Mucosa of descending colon (tissue), 3 donors: ENCODE measurements at places on chromosomes 7 and 10. TPM values are rescaled to one million over a fixed set of nuclear protein-coding genes. Genes with fewer than 3 reads are reported as not detected.

The MNX1 gene
- total RNA-seq = 24.0 TPM

DNA sequence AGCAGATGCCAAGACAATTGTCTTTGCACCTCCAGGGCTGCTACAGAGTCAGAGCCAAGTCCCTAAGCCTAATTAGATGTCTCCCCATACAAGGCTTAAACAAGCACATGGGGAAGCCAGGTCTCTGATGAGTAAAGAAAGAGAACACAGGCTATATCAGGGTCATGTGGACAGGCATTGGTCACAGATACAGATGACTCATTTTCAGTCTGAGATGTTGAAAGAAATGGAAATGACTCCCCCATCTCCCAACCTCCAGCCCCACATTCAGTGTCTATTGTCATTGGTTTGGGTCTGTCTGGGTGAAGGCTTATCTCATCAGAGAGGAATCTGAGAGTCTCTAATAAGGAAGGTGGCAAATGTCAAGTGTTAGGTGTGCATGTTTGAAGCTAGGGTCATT is 290.1 kb upstream of the KIAA1217 start:
- DNase-seq = no peak

DNA sequence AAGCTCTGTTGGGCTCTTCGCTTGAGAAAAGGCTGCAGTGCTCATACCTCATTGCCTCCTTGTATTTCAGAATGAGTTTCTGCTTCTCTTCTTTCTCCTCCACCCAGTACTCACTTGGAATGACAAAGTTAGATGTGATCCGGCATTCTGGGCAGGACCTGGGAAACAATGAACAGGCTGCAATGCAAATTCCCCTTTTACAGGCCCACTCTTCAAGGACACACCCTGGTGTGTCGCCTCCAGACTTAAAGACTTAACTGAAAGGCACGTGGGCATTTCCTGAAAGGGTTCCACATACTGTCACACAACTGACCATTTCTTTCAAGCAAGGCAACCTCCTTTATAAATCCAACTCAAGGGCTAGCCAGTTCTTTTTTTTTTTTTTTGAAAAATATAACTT is 23.6 kb downstream of the MKRN1 start:
- peak; percentile 66 for DNase-seq

- no peak for DNase-seq
Measured at GRCh38 chr7:24448038-24448437, 125.2 kb upstream of the PALS2 start.

The SPRN gene
- total RNA-seq = not detected

DNA sequence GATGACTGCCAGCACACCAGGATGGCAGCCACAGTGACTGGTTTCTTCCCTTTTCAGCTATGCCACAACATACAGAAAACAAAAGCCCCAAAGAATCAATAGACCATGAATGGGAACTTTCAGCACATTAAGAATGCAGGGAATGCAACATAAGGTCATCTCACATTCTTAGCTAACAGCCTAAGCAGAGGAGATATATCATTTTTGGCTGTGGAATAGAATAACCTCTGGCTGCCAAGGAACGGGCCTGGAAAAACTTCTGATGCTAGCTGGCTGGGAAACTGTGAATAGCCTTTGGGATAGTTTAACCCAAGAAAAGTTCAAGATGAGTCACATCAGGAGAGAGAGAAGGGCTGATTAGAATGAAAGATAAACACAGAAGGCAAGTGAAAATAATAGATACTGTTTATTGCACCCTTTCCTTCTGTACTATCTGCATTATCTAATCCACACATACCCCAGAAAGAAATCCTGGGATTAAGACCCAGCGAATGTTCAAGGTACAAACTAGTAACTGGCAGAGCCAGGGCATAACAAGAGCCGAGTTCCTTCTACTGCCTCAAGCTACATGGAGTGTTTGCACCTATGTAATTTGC is 169.2 kb downstream of the SEMA3A start:
- DNase-seq = no peak

GRCh38 chr7:70654979-70655378 is 477.0 kb upstream of the GALNT17 start:
- DNase-seq = no peak

The ATOH7 gene
- total RNA-seq = 0.53 TPM

The CTTNBP2 gene
- 3.9 TPM for total RNA-seq

The GALNT17 gene
- 1.6 TPM for total RNA-seq

- no peak for DNase-seq
Measured at GRCh38 chr7:9961161-9961922, 1012.3 kb upstream of the PHF14 start.

DNA sequence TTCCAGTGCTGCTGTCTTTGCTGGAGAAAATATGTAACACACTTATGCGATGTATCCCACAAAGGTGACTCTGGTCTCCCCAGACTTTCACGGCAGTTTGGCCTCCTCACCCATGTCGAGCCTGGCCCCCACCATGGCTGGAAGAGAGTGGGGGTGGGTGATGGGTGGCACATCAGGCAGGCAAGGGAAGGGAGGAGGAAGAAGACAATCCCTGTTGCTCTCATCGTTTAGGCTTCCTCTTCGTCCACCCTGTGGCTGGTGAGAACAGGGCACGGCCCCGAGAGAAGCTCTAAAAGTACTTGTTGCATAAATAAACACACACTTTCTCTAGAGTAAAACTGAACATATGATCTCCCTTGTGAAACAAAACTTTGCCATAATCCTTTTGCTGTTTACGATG is 11.2 kb upstream of the NPS start:
- no peak for DNase-seq

The SFTPD gene
- total RNA-seq = not detected

The STEAP1B gene
- not detected for total RNA-seq

The SYT15 gene
- 1.4 TPM for total RNA-seq

- DNase-seq = no peak
Measured at GRCh38 chr7:94400643-94401427, 6.1 kb downstream of the COL1A2 start.

DNA sequence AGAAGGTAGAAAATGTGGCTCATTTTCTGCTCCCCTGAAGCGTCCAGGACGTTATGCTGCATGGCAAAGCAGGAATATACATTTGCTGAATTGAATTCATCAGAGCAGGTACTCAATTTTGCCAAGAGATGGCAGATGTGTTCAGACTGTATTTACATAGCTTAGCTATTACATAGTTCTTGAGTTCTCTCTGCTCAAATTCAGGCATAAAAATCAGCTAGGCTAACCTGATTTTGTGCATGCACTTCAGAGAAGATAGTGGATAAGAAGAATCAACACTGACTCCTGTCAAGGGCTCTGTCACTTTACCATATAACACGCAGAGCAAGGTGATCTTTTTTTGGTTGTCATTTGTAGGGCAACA is 209.2 kb upstream of the FAM3C start:
- no peak for DNase-seq

GRCh38 chr7:157699357-157700013 is 362.7 kb downstream of the DNAJB6 start:
- DNase-seq = no peak

DNA sequence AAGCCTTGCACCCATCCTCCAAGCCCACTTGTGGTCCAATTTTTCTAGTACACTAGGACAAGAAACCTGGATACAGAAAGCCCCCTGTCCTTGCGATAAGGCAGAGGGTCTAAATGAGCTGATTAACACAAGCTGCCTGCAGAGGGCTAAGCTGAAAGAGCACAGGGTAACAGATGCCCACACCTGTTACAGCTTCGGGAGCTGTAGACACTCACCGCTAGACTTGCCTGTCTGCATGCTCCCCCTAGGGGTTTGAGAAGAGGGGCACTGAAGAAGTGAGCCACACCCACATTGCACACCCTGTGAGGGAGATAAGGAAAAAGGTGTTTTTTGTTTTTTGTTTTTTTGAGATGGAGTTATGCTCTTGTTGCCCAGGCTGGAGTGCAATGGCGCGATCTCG is 386.5 kb upstream of the AUTS2 start:
- no peak for DNase-seq

- no peak for DNase-seq
Measured at GRCh38 chr10:10873289-10873688, 144.4 kb upstream of the CELF2 start.

GRCh38 chr7:12066004-12066403 is 145.1 kb upstream of the TMEM106B start:
- DNase-seq = no peak

The MMRN2 gene
- 11.5 TPM for total RNA-seq

The TMEM176A gene
- 178 TPM for total RNA-seq

The YKT6 gene
- total RNA-seq = 79.0 TPM

GRCh38 chr10:133274751-133275683 is 1.7 kb downstream of the ADAM8 start:
- peak; percentile 55 for DNase-seq

- no peak for DNase-seq
Measured at GRCh38 chr10:116663342-116663741, 42.6 kb downstream of the PNLIPRP2 start.

DNA sequence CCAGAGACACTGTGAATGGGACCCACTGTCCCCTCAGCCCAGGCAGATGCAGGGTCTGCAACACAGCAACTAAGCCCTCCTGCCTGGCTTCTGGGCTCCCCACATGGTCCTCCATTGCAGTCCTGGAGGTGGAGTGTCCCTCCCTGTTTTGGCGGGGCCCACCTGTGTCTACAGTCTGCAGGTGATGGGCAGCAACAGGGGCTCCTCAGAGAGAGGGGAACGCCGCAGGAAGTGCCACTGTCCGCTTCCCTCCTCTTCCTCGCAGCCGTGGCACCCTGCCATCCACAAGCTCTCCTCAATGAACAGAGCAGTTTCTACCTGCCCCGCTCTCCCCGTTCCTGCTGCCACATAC is 9.3 kb downstream of the CAMK2G start:
- no peak for DNase-seq

- DNase-seq = no peak
Measured at GRCh38 chr7:17601921-17602320, 303.5 kb downstream of the AHR start.

- DNase-seq = no peak
Measured at GRCh38 chr7:150685219-150686029, at the start of gene GIMAP2. Gene GIMAP2 (plus strand): TSS chr7:150685706. CDS start chr7:150687060, 1,354 bp downstream.

GRCh38 chr7:48515171-48515570 is 343.9 kb downstream of the ABCA13 start:
- DNase-seq = no peak

DNA sequence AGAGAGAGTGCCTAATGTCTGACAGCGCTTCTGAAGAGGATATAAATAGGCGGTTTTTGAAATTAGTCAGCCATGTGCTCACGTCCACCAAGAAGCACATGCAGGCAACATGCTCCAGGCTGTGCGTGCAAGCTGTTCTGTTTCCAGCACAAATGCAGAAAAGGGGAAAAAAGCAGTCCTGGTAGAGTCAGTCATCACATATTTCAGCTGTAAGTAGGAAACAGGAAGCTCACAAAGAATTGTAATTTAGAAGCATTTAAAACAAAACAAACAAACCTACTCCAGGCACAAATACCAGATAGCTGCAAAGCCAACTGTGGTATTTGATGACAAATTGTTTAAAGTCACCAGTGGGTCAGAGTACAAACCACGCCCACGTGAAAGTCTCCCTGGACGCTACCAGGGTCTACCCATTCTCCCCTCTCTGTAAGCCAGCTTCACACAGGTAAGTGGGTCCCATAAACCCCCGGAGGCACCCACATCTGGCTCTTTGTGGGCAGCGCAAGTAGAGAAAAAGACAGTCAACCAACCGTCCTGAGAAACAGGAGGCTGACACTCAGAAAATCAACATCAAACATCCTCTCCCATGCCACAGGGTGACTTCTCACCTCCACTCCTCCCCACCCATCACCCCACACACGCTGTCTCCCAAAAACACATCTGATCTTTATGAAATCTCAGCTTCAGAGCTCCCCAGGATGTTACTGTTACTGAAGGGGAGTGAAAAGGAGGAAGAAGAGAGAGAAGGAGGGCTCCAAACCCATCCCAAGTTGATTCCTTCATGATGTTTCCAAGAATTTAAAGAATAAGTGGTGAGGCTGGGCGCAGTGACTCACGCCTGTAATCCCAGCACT is 186.4 kb downstream of the FAM107B start:
- no peak for DNase-seq

- DNase-seq = no peak
Measured at GRCh38 chr7:149559711-149560110, 62.1 kb upstream of the ZNF746 start.

DNA sequence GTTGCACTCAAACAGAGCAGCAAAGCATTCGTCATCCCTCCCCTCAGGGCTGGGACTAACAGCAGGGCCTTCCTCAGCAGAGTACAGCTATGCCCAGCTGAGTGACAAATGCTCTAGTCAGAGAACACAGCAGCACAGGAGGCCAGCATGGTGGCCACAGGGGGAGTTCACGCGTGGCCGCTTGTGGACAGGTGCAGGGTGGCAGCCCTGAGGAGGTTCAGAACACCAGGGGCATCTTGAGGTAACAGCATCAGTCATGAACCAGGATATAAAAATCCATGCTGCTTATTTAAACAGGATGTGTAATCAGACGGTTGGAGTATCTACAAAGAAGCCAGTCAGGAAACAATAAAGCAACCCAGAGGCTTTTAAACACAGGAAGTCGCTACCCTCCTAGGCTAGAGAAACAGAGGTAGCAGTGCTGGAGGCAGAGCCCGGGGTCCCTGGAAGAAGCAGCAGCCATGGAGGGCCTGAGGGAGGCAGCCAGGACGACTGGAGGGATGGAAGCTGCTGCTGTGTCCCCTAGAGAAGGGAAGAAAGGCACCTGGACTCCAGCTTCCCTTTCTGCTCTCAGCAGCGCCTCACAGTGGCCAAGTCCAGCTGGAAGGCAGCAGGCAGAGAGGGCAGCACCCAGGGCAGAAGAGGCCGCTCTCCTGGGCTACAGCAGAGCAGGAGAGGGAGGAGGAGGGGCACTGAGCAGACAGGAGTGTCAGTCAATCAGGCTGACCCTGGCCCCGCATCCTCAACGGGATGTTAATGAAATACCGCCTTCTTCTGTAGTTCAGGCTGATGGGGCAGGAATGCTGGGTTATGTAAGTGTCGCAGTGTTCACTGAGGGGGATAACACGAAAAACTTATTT is 70.8 kb upstream of the UCN3 start:
- DNase-seq = peak; percentile 83

DNA sequence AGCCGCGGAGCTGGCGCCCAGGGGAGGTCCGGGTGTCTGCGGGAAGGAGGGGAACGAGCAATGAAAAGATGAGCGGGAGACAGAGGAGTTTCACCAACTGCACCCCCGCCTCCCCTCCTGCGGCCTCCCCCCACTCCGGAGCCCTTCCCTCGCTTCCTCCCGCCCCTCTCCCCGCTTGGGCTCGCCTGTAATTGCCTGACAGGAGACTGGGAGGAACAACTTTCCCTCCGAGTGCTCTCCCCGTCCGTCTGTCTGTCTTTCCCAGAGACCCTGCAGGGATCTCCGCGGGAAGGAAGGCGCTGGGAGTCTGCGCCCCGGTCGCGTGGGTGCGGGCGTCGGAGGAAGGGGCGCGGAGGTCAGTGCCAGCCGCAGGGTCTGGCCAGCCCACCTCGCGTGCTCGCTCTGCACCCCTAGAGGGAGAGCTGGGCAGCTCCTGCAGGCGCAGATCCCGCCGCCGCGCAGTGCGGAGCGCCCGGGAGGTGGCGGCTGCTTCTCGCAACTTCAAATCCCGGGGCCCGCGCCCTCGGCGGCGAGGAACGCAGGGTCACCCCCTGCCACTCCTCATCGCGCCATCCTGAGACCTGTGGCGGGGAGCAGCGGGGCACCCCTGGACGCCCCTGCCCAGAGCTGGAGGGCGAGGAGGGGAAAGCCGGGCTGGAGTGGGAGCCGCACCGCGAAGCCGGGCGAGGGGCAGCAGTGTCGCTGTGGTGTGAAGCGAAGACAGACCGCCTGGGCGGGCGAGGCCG is 511 bp upstream of the NRP1 start:
- DNase-seq = peak; percentile 67

The GPR26 gene
- not detected for total RNA-seq

- no peak for DNase-seq
Measured at GRCh38 chr7:48411619-48412018, 240.4 kb downstream of the ABCA13 start.
